ENCODE measurements at places on chromosomes 2 and 18. TPM values are rescaled to one million over a fixed set of nuclear protein-coding genes. Genes with fewer than 3 reads are reported as not detected.

The AAMP gene
- total RNA-seq = 119 TPM

- DNase-seq = no peak
Measured at GRCh38 chr18:12030670-12031069, 49.4 kb downstream of the IMPA2 start.

GRCh38 chr2:175937216-175937615 lies 64.9 kb downstream of the LNPK start:
- no peak for DNase-seq

The SEMA4F gene
- total RNA-seq = 13.8 TPM

The PROKR1 gene
- total RNA-seq = 0.14 TPM

- DNase-seq = no peak
Measured at GRCh38 chr2:45169339-45170190, 160.3 kb upstream of the SIX2 start.

The C1QL2 gene
- not detected for total RNA-seq

The GAD1 gene
- 5.6 TPM for total RNA-seq

DNA sequence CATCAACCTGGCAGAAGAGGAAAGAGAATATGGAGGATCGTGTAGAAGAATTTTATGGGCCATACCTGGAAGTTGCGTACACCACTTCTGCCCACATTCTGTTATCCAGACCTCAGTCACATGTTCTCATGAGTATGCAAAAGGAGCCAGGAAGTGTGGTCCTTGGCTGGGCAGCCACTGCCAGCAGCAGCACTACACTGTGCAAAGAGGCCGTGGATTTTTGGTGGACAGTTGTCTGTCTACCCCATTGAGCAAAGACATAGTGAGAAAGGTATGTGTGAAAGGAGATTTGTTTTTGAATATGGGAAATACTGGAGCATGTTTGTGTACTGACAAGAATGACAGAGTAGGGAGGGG lies 68.1 kb downstream of the SDC1 start:
- DNase-seq = no peak

GRCh38 chr18:23468753-23469459 lies 15.8 kb downstream of the RIOK3 start:
- DNase-seq = no peak

Measured in epithelial cell of proximal tubule (primary cell).